Right forelimb (tissue), 1 donor: ENCODE measurements at places on chromosomes 1 and 21.

DNA sequence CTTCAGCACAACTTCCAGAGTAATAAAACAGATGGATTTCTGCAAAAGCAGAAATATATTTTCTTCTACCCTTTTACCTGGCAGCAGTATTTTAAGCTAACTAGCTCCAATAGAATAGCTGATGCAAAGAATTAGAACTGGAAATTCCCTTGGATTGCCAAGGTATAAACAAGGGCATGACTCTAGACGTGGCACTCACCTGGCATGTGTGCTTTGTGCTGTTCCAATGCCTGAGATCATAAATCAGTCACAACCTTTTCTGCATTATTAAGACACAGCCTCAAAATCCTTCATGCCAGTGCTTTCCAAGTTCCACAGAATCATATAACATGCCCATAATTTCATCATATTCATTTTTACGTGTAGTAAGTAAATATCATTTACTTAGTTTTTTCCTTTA is 1048.7 kb downstream of the ADGRL2 start:
- DNase-seq, result no peak

GRCh38 chr1:246197076-246197475 is 310.0 kb downstream of the SMYD3 start:
- no peak for DNase-seq

DNA sequence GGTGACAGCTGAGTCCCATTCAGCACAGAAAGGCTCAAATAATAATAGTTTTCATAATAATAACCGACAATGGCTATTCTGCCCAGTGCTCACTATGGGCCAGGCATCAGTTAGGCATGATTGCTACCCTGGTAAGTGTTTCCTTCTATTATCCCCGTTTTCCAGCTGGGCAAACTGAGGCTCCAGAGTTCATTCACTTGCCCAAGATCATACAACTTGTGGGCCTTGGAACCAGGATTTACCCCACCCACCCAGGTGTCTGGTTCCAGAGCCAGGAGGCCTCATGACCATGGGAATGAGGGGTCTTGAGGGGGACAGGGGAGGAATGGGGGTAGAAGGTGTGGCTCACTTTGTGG is 518 bp downstream of the PLOD1 start:
- no peak for DNase-seq

- no peak for DNase-seq
These were observed 16.6 kb upstream of the EYA3 start for GRCh38 chr1:28104866-28105467.

GRCh38 chr1:85033221-85033620 is 15.1 kb downstream of the MCOLN3 start:
- DNase-seq, result no peak

- peak; percentile 93 for DNase-seq
These were observed at the start of gene RAB13 for GRCh38 chr1:153985941-153986761. RAB13 (minus strand) TSS chr1:153986339; CDS start chr1:153986236, 103 bp downstream.

GRCh38 chr21:15000081-15000480 is 64.7 kb downstream of the NRIP1 start:
- DNase-seq, result no peak

DNA sequence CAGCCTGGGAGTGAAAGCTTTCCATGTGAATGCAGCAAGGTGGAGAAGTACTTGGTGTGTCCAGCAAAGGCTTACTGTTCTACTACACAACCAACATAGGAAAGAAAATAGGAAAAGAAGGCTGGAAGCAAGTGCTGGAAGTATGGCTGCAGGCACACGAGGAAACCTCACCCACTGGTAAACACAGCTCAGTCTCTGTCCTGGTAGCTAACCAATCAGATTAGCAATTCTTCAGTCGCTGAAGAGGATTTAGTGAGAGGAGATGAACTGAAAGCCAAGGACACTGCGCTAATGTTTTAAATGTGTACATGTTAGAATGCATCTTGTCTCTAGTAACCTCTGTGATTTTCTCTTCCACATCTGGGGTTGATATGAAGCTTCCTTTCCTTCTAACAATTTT is 36.2 kb upstream of the CACHD1 start:
- DNase-seq, result no peak

DNA sequence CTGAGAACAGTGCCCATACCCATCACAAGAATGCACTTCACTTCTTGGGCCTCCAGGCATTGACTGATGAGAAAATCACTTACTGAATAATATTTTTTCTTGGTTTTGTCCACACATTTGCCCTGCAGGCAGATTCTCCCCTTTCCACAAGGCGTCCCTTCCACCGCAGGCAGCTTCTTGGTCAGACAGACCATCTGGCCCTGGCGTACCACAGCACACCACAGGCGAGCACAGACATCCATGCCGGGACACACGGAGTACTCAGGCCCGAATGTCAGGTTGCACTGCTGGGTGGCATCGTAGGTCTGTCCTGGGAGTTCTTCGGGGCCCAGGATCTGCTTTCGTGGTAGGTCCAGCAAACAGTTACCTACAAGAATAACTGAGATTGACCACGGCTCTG is 32.5 kb downstream of the ADAMTS5 start:
- no peak for DNase-seq
